Cortex of kidney (tissue), 1 donor: ENCODE measurements at places on chromosomes 6 and 20.

- DNase-seq: no peak
Observed at GRCh38 chr6:31354864-31355582, 2.0 kb downstream of the HLA-B start.

GRCh38 chr20:20503777-20504530 is 136.1 kb downstream of the INSM1 start:
- no peak for DNase-seq

GRCh38 chr20:60822699-60823607 is 429.1 kb upstream of the CDH4 start:
- DNase-seq: no peak

DNA sequence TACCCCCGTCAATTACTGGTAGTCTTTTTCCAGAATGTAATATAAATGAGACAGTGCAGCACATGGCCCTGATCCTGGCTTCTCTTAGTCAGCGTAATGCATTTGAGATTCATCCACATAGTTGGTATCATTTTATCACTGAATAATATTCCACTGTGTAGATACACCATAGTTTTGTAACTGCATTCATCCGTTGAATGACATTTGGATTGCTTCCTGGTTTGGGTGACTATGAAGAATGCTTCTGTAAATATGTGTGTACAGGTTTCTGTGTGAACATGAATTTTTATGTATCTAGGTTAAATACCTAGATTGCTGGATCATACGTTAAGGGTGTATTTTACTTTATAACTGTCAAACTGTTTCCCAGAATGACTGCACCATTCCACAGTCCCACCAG is 62.6 kb upstream of the STMND1 start:
- DNase-seq: no peak

DNA sequence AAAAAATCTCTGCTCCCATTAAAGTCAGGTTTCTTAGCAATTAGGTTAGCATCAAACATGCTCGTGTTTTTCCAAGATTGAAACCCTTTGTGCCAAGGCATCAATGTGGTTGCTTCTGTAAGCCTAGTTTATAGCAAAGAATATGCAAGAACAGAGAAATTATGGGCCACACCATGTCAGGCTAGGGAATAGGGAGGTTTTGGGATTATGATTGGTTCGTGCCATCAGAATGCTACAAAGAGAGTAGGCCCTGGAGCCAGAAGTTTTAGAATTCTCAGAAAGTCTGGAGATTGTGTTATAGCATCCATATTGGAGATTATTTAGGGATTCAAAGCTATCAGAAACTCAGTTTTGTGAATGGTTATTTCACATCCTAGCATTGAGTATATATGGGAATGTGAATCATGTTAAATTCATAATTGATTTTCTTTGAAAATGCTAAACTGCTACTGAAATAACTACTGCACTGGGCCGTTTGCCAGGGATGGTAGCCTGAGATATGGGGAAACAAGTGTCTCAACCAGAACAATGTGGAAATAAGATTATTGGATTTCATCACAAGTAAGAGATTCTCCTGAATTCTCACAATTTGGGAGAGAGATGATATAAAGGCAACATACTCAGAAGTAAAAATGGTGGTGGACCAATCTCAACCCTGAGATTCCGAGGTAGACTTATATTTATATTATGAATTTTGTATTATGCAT is 45.3 kb downstream of the ZNF292 start:
- no peak for DNase-seq

GRCh38 chr20:32168184-32168910 is 39.2 kb downstream of the PLAGL2 start:
- no peak for DNase-seq

GRCh38 chr6:108222504-108222903 is 38.3 kb downstream of the SNX3 start:
- no peak for DNase-seq

- DNase-seq: no peak
Observed at GRCh38 chr6:31723980-31724691, 963 bp downstream of the MPIG6B start.

DNA sequence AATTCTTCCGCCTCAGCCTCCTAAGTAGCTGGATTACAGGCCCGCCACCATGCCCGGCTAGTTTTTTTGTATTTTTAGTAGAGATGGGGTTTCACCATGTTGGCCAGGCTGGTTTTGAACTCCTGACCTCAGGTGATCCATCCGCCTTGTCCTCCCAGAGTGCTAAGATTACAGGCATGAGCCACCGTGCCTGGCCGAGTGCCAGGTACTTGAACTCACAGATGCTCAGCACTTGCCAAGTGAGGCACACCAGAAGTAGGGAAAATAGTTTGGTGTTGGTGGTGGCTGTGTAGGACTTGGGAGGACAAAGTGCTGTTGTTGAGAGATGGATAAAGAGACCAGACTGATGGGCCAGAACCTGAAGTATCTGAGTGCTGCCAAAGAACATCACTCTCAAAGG is 40.0 kb upstream of the MBOAT1 start:
- DNase-seq: no peak

GRCh38 chr6:139355172-139355571 is 19.3 kb downstream of the CITED2 start:
- DNase-seq: no peak

DNA sequence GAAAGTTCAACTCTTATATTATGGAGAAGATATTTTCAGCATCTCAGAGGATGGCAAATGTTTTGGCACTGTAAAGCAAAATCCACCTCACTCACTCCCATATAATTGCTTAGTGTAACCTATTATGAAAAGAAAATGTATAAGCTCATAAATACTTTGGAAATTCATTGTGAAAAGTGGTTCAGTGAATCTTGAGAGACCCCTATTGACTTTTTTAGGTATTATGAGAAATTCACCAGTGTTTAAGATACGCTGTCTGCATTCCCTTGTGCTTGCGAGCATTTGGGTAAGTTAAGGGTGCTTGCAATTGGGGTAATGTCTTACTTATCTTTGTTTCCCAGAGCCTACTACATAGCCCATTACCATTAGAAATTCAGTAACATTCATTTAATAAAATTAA is 66.3 kb upstream of the BMP5 start:
- no peak for DNase-seq

DNA sequence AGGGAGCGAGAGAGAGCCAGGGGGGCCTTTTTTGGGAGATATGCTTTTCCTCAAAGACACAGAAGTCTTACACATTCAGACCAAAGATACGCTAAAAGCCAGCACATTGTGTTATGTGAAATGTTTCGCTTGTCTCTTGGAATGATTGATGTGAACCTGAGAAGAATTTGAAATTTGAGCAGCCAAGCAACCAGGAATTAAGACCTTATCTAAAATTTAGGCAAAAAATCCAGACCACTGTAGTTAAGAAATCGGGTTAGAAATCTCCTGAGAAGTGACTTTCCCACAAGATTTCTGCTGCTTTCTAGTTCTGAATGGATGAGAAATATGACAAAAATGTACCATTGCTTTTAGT is 223.2 kb upstream of the GMDS start:
- no peak for DNase-seq

GRCh38 chr6:133131621-133132465 is 109.3 kb upstream of the EYA4 start:
- no peak for DNase-seq

GRCh38 chr20:1861347-1861976 is 33.7 kb upstream of the SIRPA start:
- no peak for DNase-seq

- no peak for DNase-seq
Observed at GRCh38 chr6:157187182-157188083, 135.9 kb downstream of the TMEM242 start.

GRCh38 chr6:91626911-91627310 is 1040.0 kb upstream of the MAP3K7 start:
- DNase-seq: no peak

DNA sequence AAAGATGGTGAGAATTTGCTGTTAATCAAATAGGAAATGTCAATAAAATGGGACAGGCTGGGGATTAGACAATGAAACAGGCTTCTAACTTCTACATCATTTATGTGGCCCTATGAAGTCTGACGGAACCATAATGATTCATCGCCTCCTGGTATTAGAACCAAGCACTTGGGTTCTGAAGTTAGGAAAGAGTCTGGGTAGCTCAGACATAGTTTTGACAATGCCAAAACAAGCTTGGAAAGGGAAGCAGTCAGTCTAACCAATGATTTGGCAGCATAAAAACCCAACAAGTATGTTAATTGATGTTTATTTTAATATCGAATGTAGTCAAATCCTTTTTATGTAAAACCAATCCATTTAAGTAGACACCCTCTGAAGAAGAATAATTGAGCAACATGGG is 160.8 kb upstream of the RSPO3 start:
- no peak for DNase-seq

- DNase-seq: no peak
Observed at GRCh38 chr6:17935188-17936149, 52.0 kb downstream of the KIF13A start.

GRCh38 chr20:49656304-49656703 is 57.4 kb downstream of the B4GALT5 start:
- DNase-seq: no peak

- DNase-seq: no peak
Observed at GRCh38 chr20:8335495-8336195, 203.6 kb downstream of the PLCB1 start.

DNA sequence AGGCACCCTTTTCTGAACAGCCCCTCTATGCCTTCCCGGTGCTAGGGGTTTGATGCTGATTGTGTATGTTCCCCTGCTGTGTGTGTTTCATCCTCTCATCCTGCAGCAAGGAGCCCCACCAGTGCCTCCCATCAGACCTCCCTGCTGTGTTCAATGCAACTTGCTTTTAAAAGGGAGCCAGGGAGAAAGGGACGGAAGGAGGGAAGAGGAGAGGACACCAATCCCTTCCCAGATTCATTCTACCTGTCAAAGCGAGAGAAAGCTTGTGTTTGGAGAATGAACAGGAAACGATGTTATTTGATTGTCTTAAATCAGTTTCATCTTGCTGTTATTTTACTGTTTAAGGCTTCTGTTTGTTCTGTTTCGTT is 259.2 kb downstream of the ADGB start:
- DNase-seq: no peak

GRCh38 chr6:42704937-42705374 is 17.4 kb downstream of the PRPH2 start:
- DNase-seq: no peak
